ENCODE measurements at places on chromosomes 5 and 9. TPM values are rescaled to one million over a fixed set of nuclear protein-coding genes. Genes with fewer than 3 reads are reported as not detected.

The SMIM33 gene
- total RNA-seq: not detected

The GLDC gene
- 14.8 TPM for total RNA-seq

The EMB gene
- total RNA-seq: 4.7 TPM

The HRH2 gene
- 3.0 TPM for total RNA-seq

The PRLR gene
- 1.5 TPM for total RNA-seq

The CCL27 gene
- 0.25 TPM for total RNA-seq

The WHRN gene
- total RNA-seq: 0.98 TPM

The SLC34A1 gene
- total RNA-seq: not detected
